Urinary bladder (tissue), 4 donors: ENCODE measurements at places on chromosomes 5 and 9. TPM values are rescaled to one million over a fixed set of nuclear protein-coding genes. Genes with fewer than 3 reads are reported as not detected.

- no peak for DNase-seq
These were observed 73.0 kb upstream of the IL17B start for GRCh38 chr5:149452007-149452664.

DNA sequence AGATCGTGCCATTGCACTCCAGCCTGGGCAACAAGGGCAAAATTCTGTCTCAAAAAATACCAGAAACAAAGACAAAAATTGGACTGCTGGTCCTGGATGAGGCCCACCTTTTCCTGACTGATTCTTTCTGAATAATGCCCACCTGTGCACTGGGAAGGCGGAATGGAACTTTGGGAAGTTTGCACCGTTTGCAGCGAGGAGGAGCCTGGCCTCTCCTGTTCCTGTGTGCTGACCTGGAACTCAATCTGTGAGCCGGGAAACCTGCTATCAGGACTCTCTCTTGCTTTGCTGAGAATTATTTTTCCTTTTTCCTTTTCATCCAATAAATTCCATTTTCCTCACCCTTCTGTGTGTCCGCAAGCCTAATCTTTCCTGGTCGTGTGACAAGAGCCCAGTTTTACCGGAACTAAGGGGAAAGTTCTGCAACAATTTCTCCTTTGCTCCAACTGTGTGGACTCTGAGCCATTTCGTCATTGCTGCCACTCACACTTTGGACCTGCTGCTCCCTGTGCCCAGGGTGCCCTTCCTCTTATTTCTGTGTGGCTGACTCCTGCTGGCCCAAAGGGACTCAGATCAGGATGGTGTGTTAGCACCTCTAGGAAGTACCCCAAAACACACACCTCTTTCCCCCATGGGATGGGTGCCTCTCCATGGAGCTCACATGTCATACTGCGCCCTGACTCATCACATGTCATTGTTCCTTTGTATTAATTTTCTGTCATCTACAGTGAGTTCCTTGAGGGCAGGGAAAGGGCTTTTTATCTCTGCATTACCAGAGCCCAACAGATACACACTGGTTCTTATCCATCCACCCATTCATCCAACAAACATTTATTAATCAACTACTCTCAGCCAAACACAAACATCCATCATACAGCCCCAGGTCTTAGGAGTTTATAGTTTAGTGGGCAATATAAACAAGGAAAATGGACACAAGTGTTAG is 4.7 kb upstream of the GLRX start:
- DNase-seq = no peak

DNA sequence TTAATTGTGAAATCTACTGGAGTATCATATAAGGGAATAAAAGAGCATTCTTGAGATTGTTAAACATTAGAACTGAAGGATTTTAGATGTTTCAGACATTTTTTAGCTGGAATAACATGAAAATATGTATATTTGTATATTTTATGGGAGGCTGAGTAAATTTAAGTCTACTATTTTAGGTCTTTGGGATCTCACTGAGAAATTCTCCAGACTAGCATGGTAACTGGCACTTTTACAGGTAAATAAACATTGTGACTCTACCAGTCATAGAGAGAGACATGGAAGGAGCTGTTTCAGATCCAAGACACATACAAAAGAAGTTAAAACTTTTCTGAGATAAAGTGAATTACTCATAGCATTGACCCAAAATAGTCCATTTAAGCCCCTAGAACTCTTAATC is 59.4 kb downstream of the NDUFAF2 start:
- no peak for DNase-seq

DNA sequence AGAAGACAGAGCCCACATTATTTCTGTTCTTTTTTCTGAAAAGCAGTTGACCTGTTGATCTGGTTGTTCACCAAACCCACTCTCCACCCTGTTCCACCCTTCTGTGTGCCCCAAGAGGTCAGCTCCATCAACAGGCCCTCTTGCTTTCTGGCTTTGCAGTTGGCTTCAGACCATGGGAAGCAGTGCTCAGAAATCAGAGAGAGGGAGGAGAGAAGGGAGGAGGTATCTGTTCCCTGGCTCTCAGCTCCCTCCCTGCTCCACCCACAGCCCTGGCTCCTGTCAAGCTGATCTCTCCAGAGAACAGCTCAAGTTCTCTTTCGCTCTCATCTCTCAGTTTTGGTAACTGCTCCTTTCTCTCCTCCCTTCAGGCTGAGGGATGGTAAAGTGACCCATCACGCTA is 144.2 kb upstream of the RAI14 start:
- DNase-seq = no peak

The CARD9 gene
- polyA plus RNA-seq = 2.9 TPM
